ENCODE measurements at places on chromosomes 12 and 14.
A peak's percentile ranks its signal among the peaks of the same experiment; 100 is the strongest.

- DNase-seq = no peak
Measured at GRCh38 chr14:102556098-102556677, 36.3 kb upstream of the RCOR1 start.

- no peak for DNase-seq
Measured at GRCh38 chr12:30166006-30166795, 382.5 kb upstream of the TMTC1 start.

DNA sequence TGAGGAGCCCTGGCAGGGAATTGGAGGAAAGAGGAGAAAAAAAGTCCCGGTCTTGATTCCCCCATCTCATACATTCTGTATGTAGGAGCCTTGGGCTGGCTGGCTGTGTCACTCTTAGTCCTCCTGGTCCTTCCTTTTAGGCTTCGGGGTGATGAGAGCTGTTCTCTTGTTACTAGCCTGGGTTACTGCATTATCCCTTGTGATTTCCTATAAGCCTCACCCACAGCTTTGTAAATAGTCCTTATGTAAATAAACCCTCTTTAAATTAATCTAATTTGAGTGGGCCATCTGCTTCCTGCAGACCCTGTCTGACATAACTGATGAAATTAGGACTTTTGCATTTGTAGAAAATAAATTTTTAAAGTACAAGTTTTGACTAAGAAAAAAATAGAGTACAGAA lies 19.2 kb downstream of the DNM1L start:
- no peak for DNase-seq

DNA sequence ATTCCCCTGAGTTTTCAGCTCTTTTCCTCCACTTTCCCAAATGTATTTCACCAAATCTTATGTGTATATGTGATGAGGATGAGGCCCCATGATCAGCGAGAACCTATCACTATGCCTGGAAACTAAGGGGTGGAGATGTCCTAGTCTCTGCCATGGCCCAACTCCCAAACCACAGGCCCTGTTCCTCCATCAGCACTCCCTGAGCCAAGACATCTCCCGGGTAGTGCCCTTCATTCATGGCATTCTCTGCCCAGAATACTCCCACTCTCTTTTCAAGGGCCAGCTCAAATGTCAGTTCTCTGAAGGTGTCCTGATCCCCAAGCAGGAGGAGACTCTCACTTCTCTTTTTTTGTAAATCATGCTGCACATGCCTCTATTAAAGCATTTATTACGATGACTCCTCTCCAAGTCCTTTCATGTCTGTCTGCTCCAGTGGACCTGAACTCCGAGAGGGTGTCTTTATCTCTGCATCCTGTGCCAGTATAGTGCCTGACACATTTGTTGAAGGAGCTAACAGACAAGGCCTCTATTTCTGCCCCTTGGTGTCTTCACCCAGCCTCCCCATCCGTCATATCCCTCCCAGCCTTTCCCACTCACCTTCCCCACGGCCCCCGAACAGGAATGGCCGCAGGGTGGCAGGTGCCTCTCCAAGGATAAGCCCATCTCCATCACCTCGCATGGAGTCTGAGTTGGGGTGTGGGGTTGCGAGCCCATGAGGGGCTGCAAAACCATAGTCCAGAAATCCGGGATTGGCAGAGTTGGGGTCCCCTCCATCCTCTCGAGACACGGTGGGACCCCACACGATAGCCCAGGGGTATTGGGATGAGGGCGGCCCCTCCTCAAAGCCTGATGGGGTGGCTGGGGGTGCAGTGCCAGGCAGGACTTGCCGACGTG lies 3.7 kb downstream of the PIANP start:
- DNase-seq = no peak

GRCh38 chr14:59199205-59199604 lies 10.7 kb downstream of the DAAM1 start:
- no peak for DNase-seq

- peak; percentile 46 for DNase-seq
Measured at GRCh38 chr12:8860165-8860961, 37.9 kb downstream of the A2ML1 start.

DNA sequence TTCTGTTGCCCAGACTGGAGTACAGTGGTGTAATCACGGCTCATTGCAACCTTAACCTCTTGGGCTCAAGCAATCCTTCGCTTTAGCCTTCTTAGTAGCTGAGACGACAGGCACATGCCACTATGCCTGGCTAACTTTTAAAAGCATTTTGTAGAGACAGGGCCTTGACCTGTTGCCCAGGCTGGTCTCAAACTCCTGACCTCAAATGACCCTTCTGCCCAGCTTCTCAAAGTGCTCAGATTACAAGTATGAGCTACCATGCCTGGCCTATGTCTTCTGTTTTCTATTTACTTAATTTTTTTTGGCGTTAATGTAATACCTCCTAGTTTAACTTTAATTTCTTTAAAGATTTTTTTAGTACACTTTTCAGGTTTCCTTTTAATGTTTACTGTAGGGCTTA lies 20.6 kb upstream of the KLRF1 start:
- DNase-seq = no peak

DNA sequence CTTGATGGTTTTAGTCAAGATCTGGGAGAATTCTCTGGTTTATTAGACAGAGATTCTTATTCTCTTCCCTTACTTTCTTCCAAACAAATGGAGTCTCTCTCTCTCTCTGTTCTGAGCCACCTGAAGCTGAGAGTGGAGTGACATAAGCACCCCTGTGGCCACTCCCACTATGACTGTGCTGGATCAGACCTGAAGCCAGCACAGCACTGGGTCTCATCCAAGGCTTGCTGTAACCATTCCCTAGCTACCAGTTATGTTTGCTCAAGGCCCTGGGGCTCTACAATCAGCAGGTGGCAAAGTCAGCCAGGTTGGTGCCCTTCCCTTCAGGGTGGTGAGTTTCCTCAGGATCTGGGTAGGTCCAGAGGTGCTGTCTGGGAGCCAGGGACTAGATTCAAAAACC lies 568.5 kb downstream of the AACS start:
- no peak for DNase-seq

GRCh38 chr12:15644700-15645099 lies 144.5 kb downstream of the EPS8 start:
- no peak for DNase-seq

DNA sequence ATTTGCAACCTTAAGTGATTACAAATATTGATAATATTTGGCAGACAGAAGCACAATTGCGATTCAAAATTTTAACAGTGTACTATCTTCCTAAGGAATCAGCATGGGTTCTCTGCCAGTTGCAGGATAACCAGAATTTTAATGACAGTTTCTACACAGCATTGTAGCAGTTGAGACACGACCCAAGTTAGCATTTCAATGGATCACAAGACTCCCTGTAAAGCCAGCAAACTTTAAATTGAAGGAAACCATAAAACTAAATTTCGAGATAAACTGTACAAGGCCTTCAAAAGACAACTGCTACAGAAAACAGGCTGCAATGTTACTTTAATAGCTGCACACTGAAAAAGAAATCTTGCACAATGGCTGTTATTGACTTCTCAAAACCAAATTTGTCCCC lies 154.9 kb downstream of the MED13L start:
- DNase-seq = no peak

DNA sequence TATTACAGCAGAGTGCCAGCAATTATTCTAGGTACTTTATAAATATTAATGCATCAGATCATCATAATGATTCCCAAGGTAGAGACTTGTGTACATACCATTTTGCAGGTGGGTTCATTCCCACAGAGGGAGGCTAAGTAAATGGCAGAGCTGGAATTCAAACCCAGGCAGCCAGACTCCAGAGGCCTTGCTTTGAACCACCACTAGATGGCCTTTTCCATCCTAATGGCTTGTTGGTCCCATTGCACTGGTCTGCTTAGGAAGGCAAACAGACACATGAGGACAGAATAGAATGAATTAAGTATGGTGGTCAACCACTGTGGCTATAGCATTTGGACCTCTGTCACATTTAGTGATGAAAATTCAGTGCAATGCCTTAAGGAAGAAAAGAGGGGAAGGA lies 158.7 kb downstream of the METTL25 start:
- peak; percentile 20 for DNase-seq

- peak; percentile 24 for DNase-seq
Measured at GRCh38 chr12:123808167-123808566, 46.1 kb downstream of the DNAH10 start.

Data from endothelial cell (in vitro differentiated cells).